DND-41 (cell line): ENCODE measurements at places on chromosomes 5 and 9.
A peak's percentile ranks its signal among the peaks of the same experiment; 100 is the strongest.

DNA sequence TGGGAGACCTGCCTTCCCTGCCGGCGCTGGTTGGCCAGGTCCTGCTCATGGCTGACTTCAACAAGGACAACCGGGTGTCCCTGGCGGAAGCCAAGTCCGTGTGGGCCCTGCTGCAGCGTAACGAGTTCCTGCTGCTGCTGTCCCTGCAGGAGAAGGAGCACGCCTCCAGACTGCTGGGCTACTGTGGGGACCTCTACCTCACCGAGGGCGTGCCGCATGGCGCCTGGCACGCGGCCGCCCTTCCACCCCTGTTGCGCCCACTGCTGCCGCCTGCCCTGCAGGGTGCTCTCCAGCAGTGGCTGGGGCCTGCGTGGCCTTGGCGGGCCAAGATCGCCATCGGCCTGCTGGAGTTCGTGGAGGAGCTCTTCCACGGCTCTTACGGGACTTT, 10.6 kb downstream of the DIPK1B start:
- peak; percentile 14 for DNase-seq

DNA sequence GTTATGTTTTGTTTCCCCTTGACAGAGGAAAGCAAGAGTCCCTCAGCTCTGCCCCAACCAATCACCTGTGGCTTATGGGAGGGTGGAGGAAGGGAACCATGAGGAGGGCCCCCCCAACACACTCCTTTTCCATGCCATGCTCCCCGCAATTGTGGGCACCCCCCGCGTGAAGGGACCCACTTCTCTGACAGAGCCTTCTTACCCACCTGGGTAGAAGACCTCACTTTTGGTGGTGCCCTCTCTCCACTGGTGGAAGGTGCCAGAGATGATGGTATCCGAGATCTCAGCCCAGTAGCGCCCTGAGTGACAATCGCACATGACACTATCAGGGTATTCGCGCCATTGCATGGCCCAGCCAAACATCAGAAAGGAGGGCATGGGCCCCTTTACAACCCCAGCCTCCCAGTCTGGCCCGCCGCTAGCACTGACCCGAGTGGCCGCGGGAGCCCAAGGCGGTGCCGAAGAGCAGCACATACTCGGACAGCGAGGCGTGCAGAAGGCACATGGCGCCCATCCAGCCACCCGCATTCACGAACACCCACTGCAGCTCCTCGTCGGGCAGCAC, 714 bp downstream of the SIGMAR1 start:
- peak; percentile 31 for DNase-seq

DNA sequence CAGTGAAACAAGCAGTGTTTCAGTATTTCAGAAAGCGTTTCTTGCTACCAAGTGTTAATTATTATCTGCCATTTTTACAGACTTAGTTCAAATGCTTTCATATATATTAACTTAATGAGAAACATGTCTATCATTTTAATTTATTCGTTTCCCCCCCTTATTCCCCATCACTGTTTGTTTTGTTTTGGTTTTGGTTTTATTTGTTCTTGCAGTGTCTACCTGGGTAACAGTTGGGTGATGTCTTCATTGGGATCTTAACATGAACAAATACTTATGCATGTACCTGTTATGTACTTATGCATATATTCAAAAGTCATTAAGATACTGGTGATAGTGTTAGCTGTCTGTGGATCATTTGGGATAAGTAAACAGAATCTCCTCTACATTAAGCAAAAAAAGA, 108.0 kb downstream of the CDC42SE2 start:
- no peak for DNase-seq

DNA sequence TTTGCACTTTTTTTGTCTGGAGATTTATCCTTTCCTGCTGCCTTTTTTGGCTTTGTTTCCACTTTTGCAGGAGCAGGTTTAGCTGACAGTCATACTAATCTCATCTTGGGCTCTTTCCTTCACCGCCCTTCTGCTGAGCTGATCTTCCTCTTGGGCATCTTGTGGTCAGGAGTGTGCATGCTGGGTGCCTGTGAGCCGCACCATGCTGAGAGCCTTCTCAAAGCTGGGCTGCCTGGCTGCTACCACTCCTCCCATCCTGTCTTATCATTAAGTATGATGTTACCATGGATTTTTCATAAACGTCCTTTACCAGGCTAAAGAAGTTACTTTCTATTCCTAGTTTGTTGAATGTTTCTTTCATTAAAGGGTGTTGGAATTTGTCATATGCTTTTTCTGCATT, 49.5 kb upstream of the MCCC2 start:
- no peak for DNase-seq

- no peak for DNase-seq
Observed at GRCh38 chr9:72539824-72540347, 18.5 kb downstream of the TMC1 start.

DNA sequence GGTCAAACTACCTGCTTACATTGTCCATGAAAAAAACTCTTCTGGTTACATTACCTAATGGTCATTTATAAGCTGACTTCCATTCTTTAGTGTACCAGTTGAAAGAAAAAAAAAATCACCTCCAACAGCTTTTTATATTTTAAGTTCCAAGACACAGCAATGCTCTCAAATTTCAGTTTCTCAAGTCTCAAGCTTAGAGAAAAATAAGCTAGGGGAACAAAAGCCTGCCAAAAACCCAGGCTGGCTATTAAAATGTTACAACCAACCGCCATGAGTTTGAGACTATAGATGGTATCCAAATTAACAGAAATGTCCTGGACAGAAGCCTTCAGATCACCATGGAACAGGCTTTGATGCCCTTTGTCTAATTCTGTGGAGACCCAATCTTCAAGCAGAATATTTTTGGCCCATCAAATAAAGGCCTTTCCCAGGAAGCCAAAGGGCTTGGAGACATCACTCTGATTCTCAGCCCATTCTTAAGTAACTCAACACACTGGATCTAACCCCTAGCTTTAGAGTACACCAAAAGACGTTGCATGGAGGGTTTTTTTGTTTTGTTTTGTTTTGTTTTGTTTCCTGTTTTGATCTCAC, 343.7 kb downstream of the GLIS3 start:
- no peak for DNase-seq

- no peak for DNase-seq
Observed at GRCh38 chr5:91140657-91141056, 242.5 kb downstream of the ARRDC3 start.

DNA sequence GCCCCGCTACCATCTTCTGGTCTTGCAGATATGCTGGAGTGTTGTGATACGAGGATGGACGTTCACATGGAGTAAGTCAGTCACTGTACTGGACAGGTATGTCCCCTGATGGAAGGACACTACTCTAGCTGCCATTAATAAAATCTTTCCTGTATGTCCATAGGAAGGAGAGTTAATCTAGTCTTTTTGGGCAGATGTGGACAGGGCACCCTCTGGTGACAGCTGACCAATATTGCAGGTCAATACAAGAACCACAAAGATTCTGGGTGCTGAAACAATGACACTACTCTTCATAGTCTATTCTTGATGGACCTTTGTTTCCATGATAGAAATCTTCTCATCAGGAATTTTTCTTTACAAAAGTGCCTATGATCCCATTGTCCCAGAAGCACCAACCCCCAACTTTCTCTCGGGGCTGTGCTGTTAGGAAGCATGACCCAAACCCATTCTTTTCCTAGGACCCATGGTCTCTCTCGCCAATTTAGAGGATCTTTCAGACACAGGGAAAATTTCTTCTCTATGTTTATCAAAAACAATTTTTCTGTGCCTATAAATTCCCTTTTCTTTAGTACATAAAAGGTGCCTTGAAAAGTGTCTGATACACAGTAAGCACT, 376.9 kb downstream of the DTWD2 start:
- DNase-seq, result peak; percentile 6

DNA sequence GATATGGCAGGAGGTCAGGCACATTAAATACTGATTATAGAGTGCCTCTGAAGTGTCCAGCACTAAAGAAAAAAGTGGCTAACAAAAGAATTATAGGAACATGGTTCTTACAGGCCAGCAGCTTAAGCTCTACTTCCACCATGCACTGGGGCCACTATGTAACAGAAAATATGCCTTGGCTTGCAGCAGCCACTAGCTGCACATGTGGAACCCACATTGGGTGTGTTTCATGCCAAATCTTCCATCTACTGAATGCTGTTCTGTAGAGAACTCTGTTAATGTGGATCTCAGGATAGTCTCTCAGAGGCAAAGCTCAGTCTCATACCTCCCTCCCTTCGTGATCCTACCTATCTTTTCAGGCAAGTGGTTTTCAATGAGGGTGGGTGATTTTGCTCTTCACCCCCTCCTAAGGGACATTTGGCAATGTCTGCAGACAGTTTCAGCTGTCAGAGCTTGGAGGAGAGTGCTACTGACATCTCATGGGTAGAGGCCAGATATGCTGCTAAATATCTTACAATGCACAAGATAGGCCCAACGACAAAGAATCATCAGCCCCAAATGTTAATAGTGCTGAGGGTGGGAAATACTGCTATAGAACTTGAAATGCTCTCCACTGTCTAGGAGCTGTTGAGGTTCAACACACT, 218.9 kb downstream of the TARS1 start:
- no peak for DNase-seq

GRCh38 chr5:148861088-148861487, 34.7 kb downstream of the ADRB2 start:
- no peak for DNase-seq

DNA sequence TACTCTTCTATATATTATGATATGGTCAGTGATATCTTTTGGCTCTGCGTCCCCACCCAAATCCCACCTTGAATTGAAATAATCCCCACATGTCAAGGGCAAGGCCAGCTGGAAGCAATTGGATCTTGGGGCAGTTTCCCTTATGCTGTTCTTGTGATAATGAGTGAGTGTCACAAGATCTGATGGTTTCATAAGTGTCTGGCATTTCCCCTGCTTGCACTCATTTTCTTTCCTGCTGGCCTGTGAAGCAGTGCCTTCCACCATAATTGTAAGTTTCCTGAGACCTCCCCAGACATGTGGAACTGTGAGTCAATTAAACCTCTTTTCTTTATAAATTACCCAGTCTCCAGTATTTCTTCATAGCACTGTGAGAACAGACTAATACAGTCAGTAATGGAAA, 45.0 kb upstream of the TNC start:
- DNase-seq, result no peak

- DNase-seq, result no peak
Observed at GRCh38 chr9:131197160-131197911, 72.0 kb downstream of the NUP214 start.

DNA sequence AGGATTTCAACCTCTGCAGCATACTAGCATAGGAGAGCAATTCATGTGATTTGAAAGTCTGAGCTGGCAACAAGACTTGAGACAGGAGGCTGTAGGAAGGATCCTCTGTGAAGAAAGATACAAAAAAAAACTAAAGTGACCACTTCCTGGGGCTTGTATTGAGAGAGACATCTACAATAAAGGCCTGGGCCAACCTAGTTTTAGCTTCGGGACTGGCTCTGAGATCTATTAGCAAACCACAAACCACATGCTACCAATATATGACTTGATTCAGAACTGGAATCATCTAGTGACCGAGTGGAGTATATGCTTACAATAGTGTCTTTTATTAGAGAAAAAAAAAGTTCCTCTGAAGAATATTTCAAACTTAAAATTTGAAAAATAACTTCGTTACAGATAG, 1448.9 kb upstream of the CDH6 start:
- no peak for DNase-seq

- no peak for DNase-seq
Observed at GRCh38 chr5:155936520-155937406, 390.2 kb upstream of the SGCD start.

DNA sequence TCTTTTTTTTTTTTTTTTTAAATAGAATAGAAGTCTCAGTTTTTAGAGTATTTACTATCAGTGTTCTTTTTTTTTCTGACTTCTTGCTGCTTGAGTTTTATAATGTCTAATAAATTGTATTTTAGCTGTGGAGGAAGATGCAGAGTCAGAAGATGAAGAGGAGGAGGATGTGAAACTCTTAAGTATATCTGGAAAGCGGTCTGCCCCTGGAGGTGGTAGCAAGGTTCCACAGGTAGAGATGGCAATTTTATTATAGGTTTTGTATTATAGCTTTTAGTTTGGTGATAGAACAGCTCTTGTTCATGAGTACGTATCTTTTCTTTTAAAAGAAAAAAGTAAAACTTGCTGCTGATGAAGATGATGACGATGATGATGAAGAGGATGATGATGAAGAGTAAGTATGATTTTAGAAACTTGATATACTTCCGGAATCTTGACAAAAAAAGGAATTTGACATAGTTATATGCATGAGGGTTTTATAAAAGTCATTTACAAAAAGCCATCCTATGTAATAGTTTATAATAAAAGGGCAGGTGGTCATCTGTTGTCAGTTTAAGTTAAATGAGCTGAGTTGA, 5.0 kb downstream of the NPM1 start:
- DNase-seq, result no peak

DNA sequence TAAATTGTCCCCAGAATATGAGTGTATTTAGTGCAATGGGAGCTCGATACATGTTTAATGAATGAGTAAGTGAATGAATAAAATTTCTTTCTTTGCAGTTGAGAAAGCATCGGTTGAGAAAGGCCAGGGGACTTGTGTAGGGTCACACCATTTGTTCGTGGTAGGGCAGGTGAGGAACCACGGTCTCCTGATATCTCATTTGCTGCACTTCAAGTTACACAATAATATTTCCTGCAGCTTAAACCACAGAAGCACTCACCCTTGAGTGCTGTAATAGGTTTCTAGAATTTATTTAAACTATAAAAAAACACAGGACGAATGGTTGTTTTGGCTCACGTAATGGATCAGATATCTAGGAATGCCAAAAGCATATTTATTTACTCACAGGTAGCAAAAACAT, 429.8 kb downstream of the SPATA31D1 start:
- no peak for DNase-seq

DNA sequence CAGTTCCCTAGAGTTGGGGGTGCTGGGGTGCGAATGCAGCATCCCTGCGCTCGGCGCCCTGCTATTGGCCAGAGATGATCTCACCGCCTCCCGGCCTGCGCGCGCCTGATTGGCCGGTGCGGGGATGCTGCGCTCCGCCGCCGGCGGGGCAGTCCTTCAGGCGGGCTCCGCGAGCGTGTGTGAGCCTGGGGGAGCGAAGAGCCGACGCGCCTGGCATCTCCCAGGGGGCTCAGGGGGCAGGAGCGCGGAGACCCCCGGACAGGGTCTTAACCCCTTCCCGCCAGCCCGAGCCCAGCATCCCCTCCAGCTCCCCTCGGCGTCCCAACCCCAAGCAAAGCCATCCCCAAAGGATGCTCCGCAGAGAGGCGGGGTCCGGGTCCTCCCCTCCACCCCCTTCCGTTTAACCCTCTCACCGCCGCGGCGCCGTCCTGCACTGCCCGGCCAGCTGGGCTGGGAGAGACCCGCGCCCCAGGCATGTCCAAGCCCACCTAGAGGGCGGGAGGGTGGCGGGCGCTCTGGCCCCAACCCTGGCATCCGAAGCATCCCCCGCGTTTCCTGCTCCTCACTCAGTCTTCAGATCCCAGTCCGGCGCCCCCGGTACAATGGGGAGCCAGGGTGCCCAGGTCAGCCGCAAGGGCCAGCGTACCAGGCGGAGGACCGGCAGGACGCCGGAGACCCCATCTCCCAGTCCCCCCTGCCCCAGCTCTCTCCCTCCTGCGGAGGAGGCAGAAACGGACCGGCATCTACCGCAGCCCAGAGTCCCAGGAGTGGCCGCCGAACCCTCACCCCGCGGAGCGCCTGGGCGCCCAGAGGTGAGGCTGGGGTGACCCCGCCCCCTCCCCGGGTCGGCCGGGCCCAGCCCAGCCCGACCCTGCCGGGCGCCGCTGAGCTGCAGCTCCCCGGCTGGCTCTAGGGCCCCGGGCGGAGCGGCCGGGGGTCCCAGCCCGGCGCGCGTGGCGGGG, 19.3 kb upstream of the TOR2A start:
- DNase-seq, result no peak

- DNase-seq, result no peak
Observed at GRCh38 chr5:5200133-5200532, 60.0 kb downstream of the ADAMTS16 start.
